ENCODE measurements at places on chromosomes 4 and X. TPM values are rescaled to one million over a fixed set of nuclear protein-coding genes. Genes with fewer than 3 reads are reported as not detected.

GRCh38 chrX:24231641-24232179, 82.2 kb downstream of the SUPT20HL2 start:
- no peak for DNase-seq

GRCh38 chr4:30714408-30715031, 5.6 kb upstream of the PCDH7 start:
- DNase-seq, result no peak

DNA sequence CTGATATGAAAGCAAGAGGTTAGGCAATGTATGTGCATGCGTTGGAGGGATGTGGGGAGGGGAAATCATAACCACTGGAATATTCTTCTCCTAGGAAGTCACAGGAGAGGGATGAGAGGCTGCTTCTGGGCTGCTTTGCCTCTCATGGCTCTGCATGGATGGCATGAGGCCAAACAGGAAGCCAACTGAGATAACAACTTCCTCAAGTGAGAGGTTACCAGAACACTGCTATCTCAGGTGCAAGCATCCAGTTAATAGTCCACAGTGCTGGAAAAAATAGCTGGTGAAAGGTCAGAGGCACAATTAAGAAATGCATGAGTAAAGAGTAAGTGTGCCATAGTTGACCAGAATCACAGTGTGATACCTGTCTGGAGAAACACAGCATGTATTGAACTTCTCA, 113.3 kb downstream of the ELOVL6 start:
- no peak for DNase-seq

- no peak for DNase-seq
These were observed 119.9 kb upstream of the AGA start for GRCh38 chr4:177562163-177562562.

The FAM47B gene
- not detected for total RNA-seq

Data from spinal cord (tissue), 10 donors.